ENCODE measurements at places on chromosomes 11 and 22.
A peak's percentile ranks its signal among the peaks of the same experiment; 100 is the strongest.

- peak; percentile 15 for DNase-seq
These were observed 12.8 kb downstream of the ARRB1 start for GRCh38 chr11:75338516-75339208.

DNA sequence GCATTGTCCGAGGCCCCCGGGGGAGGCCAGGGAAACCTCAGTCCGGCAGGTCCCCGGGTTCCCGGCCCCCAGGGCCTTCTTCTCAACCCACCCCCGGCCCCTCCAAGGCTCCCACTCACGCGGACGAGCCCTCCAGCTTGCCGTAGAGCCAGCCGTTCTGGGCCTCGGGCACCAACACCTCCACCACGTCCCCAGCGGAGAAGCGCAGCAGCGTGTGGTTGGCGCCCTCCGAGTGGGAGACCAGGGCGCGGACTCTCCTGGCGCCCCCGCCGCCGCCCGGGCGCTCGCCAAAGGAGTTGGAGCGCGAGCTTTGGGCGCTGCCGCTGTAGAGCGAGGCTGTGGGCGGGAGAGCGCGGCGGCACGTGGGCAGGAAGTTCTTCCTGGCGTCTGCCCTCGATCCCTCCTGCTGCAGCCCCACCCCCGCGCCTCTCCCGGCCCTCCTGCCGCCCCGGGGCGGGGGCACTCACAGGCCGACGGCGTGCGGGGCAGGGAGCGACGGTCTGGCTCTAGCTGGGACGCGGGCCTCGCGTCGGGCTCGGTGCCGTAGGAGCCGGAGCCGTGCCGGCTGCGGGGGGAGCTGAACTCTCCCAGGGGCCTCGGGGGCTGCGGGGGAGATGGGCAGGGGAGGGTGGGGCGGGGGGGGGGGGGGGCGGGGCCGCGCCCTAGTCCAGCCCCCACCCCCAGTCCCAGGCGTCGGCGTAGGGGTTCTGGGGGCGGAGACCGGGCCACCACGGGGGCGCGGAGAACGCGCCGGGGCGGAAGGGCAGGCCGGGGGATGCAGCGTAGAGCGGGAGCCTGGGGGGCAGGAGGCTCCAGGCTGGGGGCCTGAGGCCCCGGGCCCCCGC is 4.9 kb upstream of the SLC16A8 start:
- DNase-seq, result no peak

DNA sequence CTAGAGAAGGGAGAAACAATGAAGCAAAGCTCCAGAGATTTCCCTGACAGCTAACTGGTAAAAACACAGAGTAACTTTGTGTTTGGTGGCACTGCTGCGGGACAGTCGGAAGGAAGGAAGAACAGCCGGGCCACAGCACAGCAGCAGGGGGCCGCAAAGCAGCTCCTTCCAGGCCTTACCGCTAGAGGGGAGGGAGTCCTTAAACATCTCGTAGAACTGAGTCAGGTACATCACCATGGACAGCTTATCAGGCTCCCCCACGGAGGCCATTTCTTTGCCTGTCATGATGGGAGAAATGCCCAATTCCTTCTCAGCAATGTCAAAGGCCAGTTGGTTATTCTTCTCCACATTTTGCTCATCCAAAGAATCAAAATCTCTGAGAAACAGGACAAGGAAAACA is 114.6 kb upstream of the BID start:
- no peak for DNase-seq

DNA sequence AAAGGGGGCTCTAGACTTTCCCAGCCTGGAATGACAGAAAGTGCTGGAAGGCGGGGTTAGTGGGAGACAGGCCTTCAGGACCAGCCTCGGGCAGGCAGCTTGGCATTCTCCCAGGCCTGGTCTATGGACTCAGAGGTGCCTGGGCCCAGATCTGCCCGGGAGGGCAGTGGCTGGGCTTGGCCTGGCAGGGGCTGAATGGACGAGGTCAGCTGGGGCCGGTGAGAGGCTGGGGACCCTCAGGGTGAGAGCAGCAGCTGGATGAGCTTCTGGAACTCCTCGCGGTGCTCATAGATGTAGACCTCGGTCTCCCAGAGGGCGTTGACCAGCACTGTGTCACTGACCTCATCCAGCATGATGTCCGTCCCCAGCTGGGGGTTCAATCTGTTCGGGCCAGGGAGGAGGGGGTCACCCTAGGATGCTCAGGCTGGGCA is 1.5 kb upstream of the BAIAP2L2 start:
- DNase-seq, result no peak

GRCh38 chr22:37253126-37253660 is 9.1 kb upstream of the RAC2 start:
- DNase-seq, result no peak

DNA sequence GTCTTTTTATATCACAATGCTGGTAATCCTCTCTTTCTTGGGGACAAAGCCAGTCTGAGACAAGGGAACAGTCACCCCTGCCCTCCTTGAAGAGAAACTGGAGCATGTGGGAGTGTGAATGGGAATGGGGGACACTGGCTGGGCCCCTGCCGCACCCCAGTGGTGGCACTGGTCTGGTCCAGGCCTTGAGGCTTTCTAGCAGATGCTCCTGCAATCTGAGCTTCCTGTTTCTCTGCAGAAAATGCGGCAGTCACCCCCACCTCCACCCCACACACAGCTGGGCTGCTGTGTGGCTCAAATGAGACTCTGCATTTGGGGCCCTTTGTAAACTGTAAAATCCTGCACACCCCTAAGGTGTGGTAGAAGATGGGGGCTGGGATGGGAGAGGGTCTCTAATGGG is 6.6 kb upstream of the MARK2 start:
- no peak for DNase-seq

- no peak for DNase-seq
These were observed 415.9 kb downstream of the ETS1 start for GRCh38 chr11:128171506-128171905.

DNA sequence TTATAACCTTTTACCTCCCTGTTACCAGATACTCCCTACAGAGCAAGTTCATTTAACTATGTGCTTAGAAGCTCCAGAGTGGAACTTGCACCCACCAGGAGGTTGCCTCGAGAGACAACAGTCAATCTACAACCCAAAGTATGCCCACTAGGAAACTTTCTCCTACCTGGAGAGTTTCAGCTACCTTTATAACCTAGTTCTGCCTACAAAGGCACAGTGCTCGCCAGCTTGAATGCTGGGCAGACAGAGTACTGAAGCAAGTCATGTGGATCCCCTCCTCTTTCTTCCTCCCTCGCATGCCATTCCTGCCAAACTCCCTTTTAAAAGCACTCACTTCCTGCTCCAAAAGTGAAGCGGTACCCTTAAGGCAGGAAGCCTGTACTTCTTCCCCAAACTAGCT is 258.9 kb downstream of the SWAP70 start:
- no peak for DNase-seq

GRCh38 chr22:27152033-27152432 is 494.6 kb downstream of the MIAT start:
- no peak for DNase-seq

- DNase-seq, result no peak
These were observed 9.2 kb downstream of the KCNC1 start for GRCh38 chr11:17743808-17744119.

DNA sequence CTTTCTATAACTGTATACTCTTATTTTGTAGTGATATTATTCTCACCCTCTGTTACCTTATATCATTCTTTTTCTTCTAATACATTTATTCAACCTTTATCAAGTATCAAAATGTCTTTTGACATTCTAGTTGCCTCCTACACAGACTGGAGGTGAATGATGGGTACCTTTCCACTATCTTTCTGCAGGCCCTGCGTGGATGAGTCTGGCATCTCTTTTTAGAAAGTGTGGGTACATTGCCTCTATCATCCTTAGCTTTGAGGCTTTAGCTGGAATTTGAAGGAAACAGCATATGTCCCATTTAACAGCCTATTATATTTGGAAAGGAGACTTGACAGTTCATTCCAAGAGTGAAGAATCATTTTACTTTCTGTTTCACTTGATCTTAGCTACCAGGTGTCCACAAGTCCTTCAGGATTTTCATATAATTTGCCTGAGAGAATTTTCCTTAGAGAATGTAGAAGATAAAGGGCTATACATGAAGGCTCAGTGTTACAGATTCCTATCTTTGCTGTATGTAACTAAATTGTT is 192.0 kb downstream of the CWF19L2 start:
- no peak for DNase-seq

DNA sequence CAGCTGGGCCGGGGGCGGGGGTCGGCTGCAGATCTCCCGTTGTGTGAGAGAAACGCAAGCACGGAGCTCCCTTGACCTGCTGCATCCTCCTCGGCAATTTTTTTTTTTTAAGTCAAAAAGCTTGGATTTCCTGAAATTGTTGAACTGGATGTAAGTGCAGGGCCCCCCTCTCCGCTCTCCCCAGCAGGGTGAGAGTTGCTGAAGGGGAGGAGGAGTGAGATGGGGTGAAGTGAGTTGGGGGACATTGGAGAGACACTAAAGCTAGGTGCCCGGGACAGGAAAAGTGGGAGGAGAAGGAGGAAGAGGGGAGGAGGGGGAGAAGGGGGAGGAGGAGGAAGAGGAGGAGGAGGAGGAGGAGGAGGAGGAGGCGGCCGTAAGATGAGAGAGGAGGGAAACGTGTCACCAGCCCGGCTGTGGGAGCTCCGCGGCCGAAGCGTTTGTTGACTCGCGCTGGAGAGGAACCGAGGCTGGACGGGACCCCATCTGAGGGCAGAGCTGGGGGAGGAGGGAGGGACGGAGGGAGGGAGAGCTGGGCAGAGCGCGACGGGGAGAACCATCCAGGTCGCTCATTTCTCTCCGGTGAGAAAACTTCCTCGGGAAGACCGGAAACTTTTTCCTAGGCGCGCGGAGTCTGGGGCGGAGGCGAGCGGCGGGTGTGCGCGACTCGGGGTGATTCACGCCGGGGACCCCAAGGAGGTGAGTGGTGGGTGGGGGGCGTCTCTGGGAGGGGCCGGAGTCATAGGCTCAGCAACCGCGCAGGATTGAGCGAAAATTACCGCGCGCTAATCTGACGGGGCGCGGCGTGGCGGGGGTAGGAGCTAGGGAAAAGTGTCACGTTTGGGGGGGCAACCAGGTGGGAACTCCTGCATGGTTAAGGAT is 80.2 kb downstream of the PRR5L start:
- DNase-seq, result peak; percentile 6

Data from stimulated activated CD4-positive, alpha-beta T cell treated with anti-CD3 and anti-CD28 coated beads, Interleukin-4, amount 100 ng/mL, for 4 hours (primary cell).